ENCODE measurements at places on chromosomes 2 and 18.

DNA sequence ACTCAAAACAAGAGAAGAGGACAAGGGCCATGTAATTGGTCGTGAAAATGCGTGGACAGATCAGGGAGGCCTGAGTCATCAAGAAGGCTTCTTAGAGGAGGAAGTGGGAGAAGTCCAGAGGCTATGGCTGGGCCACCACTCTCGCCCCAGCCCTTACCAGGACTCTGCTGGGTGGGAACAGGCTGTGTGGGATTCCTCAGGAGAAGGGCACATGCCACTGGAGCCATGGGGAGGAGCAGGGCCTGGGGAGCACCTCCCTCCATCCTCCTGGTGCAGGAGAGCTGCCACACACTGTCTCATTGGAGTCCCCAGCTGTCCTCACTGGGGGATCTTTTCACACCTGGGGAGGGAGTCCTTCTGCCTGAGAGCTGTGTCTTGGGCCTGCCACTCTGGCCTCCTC lies 9.4 kb upstream of the RALB start:
- no peak for DNase-seq

- DNase-seq: no peak
Observed at GRCh38 chr2:53379547-53379946, 388.1 kb upstream of the CHAC2 start.

GRCh38 chr2:80499095-80499494 lies 194.5 kb upstream of the LRRTM1 start:
- no peak for DNase-seq

GRCh38 chr2:226797989-226798421 lies 1.6 kb downstream of the IRS1 start:
- no peak for DNase-seq

DNA sequence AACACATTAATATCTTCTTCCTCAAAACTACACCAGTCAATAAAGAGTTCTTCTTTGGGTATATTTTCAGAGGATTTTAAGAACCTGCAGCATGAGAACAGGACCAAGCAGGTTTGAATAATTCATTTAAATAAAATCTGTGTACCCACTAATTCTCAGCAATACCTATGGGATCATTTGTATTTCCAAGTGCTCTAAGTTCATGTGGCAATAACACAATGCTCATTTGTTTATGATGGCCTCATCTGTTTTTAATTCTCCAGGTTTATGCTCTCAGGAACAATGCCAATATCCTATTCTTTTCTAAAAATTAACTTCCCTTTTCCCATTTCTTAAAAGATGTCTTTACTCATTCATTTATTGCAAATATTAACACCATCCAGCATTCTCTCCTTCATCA lies 264.7 kb downstream of the METTL4 start:
- no peak for DNase-seq

DNA sequence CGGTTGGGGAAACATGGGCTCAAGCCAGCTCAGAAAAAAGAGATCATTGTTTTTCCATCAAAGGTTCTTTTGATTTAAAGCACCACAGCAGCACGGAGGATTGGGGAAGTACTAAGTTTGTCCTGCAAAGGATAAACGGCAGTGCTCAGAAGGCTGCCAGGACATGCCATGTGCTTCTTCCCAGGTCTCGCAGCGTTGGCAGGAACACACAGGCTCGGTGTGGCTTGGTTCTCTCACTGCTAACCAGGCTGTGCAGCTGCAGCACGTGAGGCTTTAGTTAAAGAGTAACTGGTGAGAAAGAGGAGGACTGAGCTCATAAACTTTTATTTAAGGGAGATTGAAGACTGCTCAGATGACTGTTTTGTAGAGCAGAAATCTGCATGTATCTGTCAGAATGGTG lies 264.3 kb downstream of the TSN start:
- DNase-seq: no peak

DNA sequence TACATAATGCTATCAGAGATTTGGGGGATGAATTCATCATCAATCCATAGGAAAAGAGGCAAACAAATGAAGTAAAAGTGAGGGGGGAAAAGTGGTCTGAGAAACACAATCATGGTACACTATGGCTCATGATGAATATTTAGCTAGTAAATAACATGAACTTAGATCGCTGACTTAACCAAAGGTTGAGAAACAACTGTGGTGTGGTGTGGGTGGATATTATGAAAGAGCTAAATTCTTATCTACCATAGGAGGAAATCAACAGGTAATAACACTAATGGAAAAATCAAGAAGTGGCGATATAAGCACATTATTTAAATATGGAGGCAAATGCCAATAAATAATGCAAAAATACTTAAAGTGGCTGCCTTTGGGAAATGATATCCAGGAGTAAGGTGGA lies 12.2 kb upstream of the TPRKB start:
- DNase-seq: no peak

GRCh38 chr2:47833516-47833968 lies 50.6 kb downstream of the MSH6 start:
- DNase-seq: no peak

DNA sequence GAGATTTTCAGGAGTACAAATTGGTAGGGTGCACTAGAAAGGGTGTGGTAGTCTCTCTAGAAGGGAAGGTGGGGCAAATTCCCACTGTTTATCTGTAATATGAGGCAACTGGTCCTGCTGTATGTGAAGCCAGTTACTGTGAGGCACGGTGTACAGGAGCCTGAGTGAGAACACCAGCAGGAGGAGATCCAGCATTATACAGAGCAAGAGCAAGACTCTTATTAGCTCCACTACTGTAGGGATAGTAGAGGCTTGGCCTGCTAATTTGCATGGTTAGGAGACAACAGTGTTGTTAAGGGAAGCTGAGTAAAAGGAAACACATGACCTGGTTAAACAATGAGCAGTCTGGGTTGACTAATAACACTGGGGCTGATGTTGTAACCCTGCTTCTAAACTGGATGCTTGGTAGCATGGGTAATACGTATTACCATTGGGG lies 76.3 kb upstream of the WDSUB1 start:
- no peak for DNase-seq

DNA sequence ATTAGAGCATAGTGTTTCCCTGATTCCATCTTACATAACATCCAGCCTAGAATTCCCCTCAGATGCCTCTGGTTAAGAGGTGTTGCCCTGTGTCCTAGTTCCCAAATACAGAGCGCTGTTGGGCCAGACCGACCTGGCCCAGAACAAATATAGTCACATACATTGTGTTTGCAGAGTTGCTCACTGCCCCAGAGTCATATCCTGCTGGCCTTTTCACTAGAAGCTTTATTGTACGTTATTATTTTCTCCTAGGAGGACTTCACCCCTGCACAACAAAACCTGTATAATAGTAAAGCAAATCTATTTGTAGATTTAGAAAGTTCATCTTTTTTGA lies 11.1 kb upstream of the MAP4K3 start:
- no peak for DNase-seq

DNA sequence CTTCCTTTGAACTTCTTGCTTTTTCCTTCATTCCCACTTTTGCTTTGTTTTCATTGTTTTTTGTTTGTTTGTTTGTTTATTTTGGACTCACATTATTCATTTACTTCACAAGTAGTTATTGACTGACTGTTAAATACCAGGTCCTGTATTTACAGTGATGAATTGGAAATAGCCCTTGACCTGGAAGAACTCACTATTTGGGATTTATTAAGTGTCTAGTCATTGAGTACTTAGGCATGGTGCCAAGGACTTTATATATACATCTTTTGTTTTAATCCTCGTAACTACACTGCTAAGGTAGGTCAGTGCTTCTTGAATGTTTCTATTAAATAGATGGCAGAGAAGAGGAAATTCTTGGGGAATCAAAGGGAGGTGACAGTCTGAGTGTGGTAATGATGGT lies 11.1 kb downstream of the SPOPL start:
- DNase-seq: no peak

GRCh38 chr2:241895712-241896641 lies 26.4 kb downstream of the RTP5 start:
- DNase-seq: no peak

GRCh38 chr18:44988821-44989587 lies 308.3 kb downstream of the SETBP1 start:
- DNase-seq: no peak

DNA sequence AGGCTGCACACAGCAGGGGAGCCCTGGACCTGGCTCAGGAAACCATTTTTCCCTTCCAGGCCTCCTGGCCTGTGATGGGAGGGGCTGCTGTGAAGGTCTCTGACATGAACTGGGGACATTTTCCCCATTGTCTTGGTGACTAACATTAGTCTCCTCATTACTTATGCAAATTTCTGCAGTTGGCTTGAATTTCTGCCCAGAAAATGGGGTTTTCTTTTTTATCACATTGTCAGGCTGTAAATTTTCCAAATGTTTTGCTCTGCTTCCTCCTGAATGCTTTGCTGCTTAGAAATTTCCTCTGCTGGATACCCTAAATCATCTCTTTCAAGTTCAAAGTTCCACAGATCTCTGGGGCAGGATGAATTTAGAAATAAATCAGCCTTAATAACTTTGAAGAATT lies 78.2 kb downstream of the EHBP1 start:
- DNase-seq: no peak

- no peak for DNase-seq
Observed at GRCh38 chr2:238241970-238242369, 2.1 kb upstream of the HES6 start.

- DNase-seq: no peak
Observed at GRCh38 chr2:74333175-74333574, 10.0 kb downstream of the SLC4A5 start.

DNA sequence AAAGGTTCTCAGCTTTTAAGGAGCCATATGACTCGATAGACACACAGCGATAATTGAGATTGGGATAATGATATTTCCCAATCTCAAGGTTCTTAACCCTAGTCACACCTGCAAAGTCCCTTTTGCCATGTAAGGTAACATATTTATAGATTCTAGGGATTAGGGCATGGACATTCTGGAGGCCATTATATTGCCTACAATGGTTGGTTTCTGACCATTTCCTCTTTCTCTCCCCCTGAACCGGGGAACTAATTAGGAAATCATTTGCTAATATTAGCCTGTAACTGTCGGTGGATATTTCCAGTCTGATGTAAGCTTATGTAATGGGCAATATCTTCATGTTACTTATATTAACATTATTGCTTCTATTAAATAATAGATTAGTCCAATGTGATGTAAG lies 40.8 kb upstream of the ARHGAP15 start:
- DNase-seq: no peak

GRCh38 chr2:127208313-127208712 lies 11.8 kb downstream of the CYP27C1 start:
- no peak for DNase-seq

GRCh38 chr2:238160206-238161129 lies 1.7 kb downstream of the ERFE start:
- DNase-seq: no peak

DNA sequence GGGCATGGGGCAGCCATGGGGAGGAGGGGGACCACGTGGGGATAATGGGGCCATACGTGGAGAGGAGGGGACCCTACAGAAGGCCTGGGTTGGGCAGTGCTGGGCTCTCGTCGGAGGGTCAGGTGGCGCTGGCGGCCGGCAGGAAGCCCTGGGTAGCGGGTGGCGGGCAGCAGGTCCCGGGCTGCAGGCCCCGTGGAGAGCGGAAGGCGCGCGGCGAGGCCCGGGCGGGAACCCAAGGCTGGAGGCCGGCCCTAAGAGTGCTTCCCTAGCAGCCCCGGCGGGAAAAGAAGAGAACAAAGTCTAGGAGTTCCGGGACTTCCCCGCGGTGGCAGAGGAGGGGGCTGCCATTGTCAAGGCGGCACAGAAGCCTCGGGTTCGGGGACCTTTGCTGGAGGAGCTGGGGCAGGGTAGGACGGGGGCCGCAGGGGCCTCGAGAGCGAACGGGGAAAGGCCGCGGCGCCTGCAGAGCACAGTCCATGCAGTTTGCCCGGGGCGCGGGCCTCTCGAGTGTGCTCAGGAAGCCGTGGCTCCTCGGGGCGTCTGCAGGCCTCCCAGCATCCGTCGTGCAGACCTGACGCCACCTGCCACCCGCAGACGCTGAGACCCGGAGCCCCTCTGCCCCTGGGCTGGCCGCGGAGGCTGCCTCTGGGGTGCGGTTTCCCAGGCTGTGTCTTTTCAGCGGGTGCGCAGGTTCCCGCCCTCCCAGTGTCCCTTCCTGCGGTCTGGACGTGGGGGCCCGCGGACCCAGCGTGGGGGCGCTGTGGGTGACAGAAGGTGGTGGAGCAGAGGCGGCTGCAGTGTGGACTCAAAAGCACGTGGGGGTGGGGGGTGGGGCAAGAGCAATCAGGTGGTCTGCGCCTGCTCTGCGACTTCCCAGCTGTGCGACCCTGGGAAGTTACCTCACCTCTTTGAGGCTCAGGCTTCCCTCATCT lies 19.4 kb upstream of the NCL start:
- DNase-seq: peak; percentile 34

- DNase-seq: no peak
Observed at GRCh38 chr2:1055014-1055595, 104.5 kb downstream of the SNTG2 start.

DNA sequence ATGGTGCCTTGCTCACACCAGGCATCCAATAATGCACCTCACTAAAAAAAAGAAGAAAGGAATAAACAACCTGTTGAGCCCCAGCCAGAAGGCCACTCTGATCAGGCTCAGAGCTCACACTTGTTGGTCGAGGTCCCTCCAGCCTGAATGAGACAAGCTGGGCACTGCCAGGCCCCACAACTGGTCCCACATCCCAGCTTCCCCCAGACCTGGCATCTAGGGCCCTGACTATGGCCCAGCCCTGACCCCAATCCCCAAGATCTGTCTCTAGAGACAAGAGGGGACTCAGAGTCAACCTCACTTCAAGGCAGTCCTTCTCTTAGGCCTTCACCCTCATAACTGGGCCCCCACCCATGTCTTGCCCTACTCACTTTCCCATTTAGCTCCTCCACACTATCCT lies 22.4 kb downstream of the TEX51 start:
- DNase-seq: no peak

GRCh38 chr2:108573061-108573460 lies 38.8 kb downstream of the LIMS1 start:
- DNase-seq: no peak

DNA sequence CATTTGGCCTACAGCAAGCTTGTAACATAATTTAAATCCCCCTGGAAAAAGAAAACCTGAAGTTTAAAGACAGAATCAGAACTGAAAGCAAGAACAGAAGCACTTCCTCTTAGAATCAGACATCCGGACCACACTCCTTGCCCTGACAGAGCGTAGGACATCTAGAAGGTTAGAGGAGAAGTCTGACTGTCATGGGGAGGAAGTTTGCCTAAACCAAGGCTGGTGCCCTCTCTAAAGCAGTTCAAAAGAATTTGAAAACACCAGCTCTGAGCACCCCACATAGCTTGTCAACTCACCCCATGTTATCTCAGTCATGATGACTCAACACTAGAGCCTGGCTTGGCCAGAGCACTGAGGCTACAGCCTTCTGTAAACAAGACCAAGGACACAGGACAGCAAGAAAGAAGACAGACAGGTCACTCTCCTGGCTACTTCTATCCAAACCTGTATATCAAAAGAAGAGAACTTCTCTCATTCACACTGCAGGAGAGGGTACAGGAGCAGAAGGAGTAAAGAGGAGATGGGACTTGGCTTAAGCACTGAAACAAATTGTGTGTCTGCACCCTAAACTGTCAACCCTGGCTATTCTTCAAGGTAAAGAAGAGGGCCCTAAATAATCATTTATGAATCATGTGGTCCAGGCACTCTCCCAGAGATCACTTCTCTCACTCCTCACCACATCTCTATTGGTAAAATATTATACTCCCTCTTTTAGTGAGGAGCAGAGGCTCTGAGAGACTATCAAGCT lies 198.6 kb downstream of the MEMO1 start:
- DNase-seq: no peak

- no peak for DNase-seq
Observed at GRCh38 chr18:68861365-68861764, 63.5 kb downstream of the CCDC102B start.

All from C1 segment of cervical spinal cord (tissue), 14 donors.